ENCODE measurements at places on chromosomes 5 and 9.

DNA sequence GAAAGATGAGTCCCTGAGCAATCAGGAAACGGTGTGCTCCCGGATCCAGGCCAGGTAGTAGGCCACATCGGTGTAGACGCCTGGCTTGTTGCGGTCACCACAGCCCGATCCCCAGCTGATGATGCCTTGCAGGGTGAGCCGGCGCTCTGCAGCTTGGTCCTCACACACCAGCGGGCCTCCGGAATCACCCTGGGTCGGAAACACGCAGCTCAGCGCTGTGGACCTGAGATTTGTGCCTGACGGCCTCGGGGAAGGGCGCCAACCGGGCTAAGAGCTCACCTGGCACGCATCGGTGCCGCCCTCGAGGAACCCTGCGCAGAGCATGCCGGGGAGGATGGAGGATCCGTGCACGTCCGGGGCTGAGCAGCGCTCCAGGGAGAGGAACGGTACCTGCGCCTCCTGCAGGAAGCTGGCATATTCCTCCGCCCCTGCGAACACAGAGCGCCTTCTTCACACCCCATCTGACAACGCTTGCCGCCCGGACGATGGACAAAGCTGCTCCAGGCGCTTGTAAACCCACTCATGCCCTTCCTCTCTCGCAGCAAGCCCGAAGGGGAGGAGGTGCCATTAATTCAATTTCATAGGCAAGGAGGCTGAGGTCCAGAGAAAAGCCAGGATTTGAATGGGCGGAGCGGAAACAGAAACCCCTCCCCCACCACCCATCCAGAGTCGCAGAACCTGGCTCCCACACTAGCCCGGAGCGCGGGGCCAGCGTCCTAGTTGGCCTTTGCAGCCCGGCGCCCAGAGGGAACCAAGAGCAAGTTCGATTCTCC lies 2.0 kb upstream of the PFN3 start:
- DNase-seq: peak; percentile 10

DNA sequence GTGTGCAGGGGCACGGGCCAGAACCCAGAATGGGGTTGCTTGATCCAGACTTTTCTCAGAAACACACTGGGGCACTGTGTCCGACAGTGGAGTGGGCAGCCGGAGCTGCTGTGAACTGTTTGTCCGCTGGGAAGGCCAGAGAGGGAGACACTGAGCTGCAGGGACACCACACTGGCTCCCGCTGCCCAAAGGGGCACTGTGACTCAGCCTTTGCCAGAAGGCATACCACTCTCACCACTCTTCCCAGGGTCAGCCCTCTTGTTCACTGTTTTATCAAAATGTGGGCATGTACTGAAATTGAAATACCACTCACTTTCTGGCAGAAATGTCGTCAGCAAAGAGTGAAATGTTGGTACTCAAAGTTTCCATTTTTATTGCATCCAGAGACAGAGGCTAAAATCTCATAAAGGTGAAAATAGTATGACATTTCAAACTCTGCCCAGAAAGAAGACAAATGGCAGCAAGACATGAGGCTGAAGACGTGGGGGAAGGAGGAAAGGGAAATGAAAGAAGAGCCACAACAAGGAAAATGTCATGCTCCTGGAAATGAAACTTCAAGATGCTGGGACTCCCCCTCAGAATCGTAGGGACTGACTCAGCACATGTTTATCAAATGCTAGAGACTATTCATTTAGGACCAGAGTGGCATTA lies 4.5 kb upstream of the IL7R start:
- DNase-seq: peak; percentile 94

- no peak for DNase-seq
Measured at GRCh38 chr5:111854186-111854585, 97.2 kb upstream of the NREP start.

- DNase-seq: peak; percentile 7
Measured at GRCh38 chr5:68392617-68393016, 177.1 kb downstream of the PIK3R1 start.

- DNase-seq: no peak
Measured at GRCh38 chr5:147179562-147180147, 55.2 kb upstream of the STK32A start.

- DNase-seq: no peak
Measured at GRCh38 chr5:73369278-73369677, 79.3 kb downstream of the FOXD1 start.

GRCh38 chr9:125356032-125356431 lies 94.4 kb downstream of the GAPVD1 start:
- no peak for DNase-seq

- DNase-seq: no peak
Measured at GRCh38 chr5:52767217-52767743, 20.4 kb upstream of the ITGA1 start.

GRCh38 chr5:56208681-56209080 lies 24.4 kb downstream of the ANKRD55 start:
- DNase-seq: no peak

DNA sequence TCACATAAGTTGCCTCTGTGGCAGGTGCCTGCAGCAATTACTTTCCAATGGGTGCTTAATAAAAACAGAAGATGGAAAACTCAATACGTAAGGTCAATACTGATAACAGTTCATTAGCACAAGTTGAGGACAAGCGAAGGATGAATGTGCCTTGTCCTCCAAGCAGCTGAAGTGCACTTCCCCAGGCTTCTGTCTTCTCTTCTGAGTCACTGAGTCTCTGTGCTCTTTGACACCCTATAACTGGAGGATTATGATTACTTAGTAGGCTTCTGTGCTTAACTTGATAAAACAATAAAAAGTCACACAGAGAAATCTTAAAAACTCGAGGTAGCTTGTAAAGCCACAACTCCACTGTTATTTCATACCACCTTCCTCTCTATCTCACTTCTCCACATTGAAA lies 216.6 kb upstream of the ADCY2 start:
- no peak for DNase-seq

Measured in MV-4-11 (cell line).